ENCODE measurements at places on chromosomes 16 and 17.

DNA sequence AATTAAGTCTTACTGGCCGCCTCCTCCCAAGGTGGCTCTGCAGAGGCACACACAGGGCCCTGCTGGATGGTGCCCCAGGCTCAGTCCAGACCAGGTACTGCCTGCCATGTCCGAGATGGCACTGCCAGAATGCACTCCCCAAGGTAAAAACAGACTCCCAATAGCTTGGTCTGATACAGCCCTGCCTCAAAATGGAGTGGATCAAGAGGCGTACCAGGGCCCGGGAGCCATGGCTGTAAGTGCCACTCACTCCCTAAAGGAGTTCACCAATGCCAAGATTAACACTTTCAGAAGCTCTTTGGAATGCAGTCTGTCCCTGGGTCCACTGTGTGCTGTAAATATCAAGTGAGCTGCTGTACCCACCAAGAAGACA is 576 bp upstream of the MYO18A start:
- DNase-seq, result no peak

DNA sequence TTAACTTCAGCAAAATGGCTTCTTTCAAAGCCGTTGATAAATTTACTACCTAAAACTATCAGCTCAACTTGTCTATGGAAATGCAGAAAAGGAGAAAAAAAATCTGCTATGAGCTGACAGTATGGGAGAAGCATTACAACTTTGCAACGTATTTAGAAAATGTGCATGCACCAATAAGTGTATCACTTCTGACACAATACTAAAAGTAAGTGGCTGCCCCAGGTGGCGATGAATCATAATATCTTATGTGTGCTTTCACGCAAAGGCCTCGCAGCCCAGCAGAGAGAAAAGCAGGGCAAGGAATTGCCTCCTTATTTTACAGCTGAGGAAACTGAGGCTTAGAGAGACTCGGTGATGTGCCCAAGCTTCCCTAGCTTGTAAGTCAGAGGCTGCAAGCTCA is 101.8 kb downstream of the SALL1 start:
- no peak for DNase-seq

- no peak for DNase-seq
These were observed 268.9 kb downstream of the NTN1 start for GRCh38 chr17:9290226-9290613.

GRCh38 chr16:66207139-66207882 is 159.2 kb upstream of the CDH5 start:
- no peak for DNase-seq

DNA sequence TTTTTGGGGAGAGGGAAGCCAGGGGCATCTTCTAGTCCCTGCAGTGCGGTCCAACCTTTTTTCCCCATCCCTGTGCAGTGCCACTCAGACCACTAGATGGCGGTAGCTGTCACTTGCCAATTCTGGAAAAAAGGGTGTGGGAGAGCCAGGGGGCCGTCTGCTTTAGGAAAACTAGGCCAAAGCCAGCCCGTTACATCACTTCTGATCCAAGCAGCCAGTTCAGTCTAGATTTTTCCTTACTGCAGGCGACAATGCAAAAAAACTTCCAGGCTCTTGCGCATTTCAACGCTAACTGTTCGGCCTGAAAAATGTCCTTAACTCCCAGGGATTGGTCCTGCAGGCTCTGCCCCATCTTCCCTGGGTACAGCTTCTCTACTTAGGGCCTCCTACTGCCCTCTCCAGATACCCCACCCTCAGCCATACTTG is 69.2 kb upstream of the CES5A start:
- DNase-seq, result no peak

DNA sequence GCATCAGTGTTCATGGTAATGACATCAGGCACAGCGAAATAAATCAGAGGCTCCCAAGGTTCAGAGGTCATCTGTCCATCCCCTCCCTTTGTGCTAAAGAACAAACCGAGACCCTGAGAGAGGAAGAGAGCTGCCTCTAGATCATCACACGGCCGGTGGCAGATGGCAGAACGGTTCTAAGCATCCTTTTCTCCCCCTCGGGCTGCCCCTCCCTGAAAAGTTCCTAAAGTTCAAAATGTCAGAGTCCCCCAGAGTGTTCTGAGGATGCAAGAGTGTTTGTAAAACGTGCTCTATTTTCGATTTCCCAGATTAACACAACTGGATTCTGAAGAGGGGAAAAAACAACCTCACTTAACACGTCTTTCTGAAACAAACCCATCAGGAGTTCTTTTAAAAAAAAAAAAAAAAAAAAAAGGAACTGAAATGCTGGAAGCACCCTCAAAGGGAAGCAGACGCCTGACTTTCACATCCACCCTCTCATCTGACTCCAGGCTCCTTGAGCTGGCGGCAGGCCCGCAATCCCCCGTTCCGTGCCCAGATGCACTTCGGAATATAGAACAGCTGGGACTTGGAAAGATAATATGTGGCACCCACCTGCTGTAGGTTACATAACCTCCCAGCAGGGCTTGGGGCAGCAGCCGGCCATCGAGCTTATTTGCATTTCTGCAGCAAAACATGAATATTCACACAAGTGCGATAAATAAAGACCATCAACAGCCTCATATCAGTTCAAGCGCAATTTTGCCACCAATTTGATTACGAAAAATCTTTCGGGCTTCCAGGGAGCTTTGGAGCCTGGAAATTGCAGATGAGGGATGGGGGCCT is 115.5 kb upstream of the SMURF2 start:
- DNase-seq, result no peak

All from cerebellar nuclear complex (tissue), 1 donor.